Jurkat, Clone E6-1 (cell line): ENCODE measurements at places on chromosomes 6 and 20.

DNA sequence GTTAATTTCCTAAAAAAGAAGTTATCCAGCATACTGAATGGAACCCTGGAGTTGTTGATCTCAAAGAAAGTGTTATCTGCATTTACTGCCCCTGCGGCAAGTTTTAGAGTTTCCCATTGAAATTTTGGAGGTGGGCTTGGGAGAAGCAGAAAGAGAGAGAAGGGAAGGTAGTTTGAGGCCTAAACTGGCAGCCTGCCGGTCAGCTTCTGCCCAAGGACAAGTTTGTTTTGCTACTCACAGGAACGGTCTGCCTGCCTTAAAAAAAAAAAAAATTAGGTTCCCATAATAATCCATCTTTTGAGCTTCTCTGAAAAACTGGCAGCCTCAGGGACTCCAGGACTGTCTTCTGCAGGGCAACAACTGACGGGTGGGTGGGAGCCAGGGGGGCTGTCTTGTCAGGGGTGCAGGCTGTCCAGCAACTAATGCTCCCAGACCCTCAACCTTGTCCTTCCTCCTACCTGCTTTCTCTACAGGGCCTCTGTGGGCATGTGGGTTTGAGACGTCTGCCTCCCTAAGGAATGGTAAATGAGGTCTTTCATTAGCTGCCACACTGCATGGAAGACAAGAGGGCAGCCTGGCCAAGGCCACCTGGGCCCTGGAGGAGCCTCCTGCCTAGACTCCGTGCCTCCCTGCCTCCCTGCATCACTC lies 176.1 kb upstream of the KCNG1 start:
- no peak for DNase-seq

- DNase-seq: no peak
Observed at GRCh38 chr6:34227761-34228421, 8.8 kb upstream of the HMGA1 start.

DNA sequence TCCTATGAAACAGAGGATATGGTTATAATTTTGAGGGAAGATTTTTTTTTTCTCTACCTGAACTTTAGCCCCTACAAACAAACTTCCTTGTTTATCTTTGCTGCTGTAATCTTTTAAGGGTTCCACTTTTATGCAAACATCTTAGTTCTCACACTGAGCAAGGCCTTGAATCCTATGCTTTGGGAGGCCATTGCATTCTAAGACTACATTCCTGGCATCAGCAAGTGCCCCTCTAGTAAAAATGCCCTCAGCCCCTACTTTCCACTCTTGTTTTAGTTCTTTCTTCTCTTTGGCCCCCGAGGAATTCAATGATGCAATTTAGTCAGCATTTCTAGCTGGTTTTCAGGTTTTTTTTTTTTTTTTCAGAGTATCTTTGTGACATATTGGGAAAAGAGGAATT lies 8.1 kb upstream of the AHI1 start:
- DNase-seq: no peak

- DNase-seq: no peak
Observed at GRCh38 chr20:62481425-62482145, 5.8 kb upstream of the GATA5 start.

DNA sequence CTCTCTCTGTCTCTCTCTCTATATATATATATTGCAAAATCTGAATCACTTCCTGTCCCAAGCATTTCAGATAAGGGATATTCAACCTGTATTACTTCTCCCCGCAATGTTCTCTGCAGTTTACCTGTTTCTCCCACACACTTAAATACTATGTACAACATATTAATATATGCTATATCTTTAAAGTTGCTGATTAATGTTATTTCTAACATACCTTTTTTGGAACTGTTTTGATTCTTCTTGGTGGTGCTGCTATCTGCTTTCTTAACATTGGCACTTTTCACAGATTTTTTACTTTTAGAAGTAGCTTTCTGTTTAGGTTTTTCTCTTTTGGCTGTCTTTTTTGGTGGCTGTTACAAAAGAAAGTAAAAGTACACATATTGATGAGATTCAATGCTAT lies 27.2 kb downstream of the DEK start:
- no peak for DNase-seq

GRCh38 chr6:165668951-165669350 lies 5.9 kb upstream of the PDE10A start:
- DNase-seq: no peak
